ENCODE measurements at places on chromosomes 16 and 17.

DNA sequence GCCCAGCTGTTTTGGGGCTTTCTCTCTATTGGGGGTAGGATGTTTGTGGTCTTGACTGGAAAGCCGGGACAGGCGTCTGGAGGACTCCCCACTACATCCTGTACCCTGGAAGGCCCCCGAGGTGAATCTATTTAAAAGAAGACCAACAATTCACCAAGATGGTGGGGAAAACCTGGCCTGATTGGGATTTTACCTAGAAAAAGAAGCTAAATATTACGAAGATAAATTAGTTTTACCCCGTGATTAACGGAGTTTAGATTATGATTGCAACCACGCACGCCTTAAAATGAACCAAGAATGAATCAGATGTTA lies 779 bp upstream of the CCDC102A start:
- no peak for DNase-seq

DNA sequence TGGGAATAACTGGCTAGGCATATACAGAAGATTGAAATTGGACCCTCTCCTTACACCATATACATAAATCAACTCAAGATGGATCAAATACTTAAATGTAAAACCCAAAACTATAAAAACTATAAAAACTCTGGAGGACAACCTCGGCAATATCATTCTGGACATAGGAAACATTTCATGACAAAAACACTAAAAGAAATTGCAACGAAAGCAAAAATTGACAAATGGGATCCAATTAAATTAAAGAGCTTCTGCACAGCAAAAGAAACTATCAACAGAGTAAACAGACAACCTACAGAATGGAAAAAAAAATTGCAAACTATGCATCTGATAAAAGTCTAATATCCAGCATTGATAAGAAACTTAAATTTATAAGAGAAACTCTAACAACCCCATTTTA lies 503.7 kb upstream of the C16orf82 start:
- no peak for DNase-seq

DNA sequence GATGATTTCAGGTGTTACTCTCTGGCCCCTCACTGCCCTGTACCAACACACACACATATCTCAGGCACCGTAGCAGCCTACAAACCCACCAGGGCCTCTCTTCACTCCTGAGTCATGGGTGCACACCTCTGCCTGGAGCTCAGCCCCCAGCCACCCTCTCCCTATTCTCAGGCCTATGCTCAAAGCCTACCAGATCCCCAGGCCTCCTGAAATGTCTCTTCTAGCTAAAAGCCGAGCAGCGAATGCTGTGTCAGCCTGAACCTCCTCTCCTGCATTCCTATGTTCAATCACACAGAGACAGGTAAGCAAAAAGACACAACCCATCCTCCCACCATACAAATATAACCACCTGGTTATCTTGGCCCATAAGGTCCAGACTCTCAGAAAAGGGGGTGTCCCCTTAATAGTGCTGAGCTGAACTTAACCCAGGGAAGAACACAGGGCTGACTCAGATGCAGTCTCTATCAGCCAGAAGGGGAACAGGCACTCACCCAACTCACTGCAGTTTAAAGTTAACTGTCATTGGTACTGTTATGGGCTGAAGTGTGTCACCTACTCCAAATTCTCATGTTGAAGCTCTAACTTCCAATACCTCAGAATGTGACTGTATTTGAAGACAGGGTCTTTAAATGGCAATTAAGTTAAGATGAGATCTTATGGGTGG lies 62.0 kb upstream of the TEKT3 start:
- no peak for DNase-seq

- DNase-seq: no peak
These were observed 78.8 kb downstream of the CES1 start for GRCh38 chr16:55754056-55754455.

- peak; percentile 70 for DNase-seq
These were observed 49.3 kb upstream of the JPH3 start for GRCh38 chr16:87552772-87553573.

- no peak for DNase-seq
These were observed 30.0 kb upstream of the MRTFB start for GRCh38 chr16:14041164-14041563.

DNA sequence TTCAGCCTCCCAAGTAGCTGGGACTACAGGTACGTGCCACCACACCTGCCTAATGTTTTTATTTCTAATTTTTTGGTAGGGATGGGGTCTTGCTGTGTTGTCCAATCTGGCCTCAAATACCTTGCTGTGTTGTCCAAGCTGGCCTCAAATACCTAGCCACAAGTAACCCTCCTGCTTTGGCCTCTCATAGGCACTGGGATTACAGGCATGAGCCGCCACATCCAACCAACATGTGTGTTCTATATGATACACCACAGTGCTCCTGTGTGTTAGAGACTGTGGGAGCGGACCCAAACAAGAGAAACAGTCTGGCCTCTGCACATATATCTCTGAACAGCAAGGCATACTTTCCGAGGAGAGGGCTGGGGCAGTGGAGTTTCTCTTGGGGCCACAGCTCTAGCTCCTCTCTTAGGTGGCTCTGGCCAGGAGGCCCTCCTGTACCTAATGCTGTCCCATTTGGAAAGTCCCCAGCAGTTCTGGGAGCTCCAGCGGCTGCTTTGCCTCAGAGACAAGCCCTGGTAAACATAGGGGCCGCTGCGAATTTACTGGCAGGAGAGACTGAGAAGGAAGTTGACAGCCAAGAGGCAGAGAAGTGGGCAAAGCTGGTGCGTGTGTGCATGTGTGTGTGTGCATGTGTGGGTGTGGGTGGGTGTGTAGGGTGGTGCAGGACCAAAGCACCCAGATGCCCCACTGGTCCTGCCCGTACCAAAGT lies 95.0 kb downstream of the RAB11FIP4 start:
- DNase-seq: no peak

DNA sequence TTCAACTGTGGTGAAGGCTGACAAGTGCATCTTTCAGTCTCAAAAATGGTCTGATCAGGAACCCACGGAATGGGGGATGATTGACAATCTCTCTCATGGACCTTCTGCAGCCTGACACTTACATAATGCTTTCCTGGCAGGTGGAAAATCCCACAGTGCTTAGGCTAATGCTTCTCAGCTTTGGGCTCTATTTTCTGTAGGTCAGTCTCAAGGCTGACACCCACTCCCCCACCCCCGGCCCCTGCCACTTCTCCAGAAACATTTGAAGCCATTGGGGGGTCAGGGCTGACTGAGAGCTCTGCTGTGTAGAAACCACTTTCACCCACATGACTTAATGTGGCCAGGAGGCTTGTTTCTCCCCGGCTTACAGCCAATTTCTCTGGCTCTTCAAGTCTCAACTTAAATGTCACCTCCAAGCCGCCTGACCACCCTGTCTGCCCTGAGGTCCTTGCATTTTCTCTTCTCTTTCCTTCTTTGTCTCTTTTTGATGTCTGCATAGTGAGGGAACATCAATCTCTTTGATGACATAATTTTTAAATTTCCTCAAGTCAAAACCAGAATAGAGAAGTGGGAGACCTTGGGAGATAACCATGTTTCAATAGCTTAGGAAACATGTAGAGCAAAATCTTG lies 16.7 kb upstream of the IRF8 start:
- DNase-seq: no peak

DNA sequence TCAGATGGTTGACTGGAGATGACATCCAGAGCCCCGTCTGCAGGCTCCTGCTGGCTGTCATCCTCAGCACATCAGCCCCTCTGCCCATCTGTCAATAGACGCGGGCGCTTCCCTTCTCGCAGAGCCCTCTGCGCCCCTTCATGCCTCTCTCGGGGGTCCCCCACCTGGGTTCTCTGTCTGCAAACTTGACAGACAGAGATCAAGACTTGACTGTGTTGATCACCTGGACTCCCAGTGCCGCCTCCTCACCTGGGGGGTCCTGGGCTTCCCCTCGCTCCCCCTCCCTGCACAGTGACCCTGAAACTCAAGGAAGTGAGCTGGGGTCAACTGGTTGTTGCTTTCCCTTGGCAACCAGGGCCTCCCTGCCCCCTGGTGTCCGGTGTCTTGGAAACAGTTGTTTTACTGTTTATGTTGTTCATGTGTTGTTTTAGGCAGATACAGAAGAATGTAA lies 31.9 kb downstream of the RNF213 start:
- no peak for DNase-seq

DNA sequence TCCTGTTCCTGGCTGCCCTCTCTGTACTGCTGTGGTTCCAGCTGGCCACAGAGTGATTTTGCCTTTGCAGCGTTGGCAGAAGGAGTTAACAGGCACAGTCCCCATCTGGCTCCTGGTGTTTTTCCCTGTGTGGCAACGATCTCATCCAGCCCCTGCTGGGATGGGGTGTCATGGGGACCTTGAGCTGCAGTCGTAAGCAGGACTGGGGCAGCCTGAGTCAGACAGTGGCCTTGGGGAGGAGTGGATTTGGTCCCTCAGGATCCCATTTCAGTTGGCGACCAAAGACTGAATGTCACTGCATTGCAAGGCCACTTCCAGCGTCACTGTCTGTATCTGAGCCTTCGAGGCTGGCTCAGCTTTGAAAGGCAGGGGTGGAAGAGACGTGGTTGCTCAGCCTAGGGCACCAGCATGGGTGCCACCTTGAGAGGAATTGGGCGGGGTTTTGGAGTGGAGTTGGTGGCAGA lies 11.9 kb downstream of the TMEM94 start:
- no peak for DNase-seq

DNA sequence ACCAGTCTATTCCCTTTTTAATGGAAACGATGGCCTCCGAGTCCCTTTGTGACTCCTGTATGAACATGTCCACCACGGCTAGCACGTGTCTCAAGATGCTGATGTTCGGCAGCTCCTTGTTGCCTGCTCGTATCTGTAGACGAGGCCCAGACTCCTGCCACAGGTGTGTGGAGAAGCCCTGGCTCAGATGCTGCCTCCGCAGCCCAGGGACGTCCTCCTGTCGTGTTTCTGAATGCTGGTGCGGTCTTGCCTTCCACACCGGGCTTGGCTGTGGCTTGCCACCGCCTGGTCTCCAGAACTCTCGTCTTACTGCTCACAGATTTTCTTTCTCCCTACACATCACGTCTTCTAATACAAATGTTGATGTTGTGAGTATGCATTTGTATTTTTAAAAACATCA lies 17.0 kb downstream of the FOXF1 start:
- DNase-seq: no peak

- DNase-seq: no peak
These were observed at the start of gene PRSS21 for GRCh38 chr16:2816751-2817339. Gene PRSS21 (plus strand): TSS chr16:2817237. CDS start chr16:2817269, 32 bp downstream.

DNA sequence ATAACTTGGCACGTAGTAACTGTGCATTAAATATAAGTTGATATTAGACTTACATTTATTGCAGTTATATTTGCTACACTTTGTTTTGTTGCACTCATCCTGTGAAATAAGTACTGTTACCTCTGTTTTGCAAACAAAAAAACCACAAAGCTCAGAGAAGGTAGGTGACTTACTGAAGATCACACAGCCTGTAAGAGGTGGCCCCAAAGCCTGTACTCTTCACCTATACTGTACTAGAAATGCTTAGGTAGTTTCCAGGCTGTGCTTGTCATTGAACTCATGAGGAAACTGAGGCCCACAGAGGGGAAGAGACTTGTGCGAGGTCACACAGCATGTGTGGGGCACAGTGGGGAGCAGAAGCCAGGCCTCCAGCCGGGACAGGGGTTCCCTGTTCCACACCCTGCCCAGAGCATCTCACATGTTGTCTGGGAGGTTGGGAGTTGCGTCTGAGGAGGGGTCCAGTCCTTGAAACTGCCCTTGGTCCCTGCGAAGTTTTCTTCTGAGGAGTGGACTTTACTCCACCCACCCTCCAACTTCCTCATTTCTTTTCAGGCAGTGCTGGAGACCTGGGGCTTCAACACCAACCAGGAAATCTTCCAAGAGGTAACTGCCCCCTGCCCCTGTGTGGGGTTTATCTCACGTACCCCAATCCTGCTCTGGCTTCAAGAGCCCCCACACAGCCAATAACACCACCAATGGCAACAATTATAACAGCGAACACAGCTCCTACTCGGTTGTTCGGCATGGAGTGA lies 13.0 kb downstream of the CETP start:
- DNase-seq: no peak

GRCh38 chr17:72491102-72491501 lies 370.3 kb downstream of the SOX9 start:
- DNase-seq: no peak

DNA sequence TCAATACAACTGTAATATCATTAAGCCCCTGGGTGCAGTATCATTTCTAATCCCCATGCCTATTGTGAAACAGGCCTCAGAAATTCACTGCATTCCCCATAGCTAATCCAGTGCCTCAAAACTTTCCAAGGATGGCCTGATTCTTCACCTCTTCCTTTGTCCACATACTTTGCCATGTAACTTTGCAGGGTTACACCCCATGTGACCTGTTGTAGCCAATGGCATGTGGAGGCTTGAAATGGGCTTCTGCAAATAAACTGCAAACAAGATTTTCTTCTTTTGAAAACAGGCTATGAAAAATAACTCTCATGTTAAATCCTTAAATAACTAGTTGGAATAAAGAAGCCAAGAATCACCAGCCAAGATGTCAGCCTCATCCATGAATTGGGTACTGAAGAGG lies 35.9 kb downstream of the ABCA10 start:
- DNase-seq: no peak

DNA sequence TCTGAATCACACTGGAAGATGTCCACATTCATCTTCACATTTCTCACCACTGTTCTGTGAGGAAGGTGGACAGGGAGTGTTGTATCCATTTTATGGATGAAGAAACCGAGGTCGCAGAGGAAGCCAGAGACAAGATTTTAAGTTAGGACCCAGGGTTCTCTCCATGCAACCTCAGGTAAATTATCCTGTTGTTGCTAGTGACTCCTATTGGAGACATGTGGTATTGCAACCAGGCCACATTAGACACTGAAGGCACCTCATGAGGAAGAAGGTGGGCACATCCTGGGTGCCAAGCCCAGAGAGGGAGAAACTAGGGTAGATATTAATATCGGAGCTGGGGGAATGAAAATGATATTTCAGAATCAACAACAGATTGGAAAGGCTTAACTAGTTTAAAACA lies 8.5 kb upstream of the WNT9B start:
- no peak for DNase-seq

GRCh38 chr17:13787636-13788035 lies 185.9 kb upstream of the HS3ST3A1 start:
- no peak for DNase-seq

DNA sequence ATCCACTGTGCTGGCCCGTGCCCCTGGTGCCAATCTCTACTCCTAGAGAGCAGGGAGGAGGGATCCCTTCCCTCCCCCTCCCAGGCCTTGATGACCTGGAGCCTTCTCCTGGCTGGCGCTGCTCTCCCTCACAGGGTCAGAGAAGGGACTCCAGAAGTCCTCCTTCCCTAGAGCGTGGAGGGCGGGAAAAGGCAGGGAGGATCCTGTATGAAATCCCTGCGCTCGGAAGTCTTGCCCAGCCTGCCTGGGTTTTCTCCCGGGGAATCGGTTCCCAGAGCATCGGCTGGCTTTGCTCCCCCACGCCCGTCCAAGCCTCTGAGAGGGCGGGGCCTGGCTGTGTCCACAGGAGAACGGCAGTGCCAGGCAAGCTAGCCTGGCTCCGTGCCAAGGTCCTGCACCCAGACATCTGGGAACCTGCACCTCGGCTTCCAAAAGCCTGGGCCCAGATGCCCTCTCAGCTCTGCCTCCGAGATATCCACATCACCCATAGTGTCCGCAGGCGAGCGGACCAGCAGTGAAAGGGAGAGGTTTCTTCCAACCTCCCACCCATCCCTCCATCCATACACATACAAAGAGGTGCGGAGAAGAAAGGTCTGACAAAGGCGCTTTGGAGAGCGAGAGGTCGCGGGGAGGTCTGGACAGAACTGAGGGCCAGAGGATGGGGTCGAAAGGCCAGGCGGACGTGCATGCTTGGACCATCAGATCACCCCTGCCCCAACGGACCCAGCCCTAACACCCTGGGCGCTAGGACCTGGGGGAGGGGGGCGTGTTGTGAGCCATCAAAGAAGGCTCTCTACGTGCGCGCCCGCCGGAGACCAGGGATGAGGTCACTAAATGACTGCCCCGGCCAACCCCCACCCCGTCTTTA lies 1.1 kb downstream of the MPP2 start:
- DNase-seq: peak; percentile 11

- no peak for DNase-seq
These were observed 78.4 kb downstream of the MPRIP start for GRCh38 chr17:17120701-17121100.
